Hematopoietic multipotent progenitor cell (in vitro differentiated cells): ENCODE measurements at places on chromosomes 6 and 20.

GRCh38 chr20:48047447-48047846 lies 262.2 kb upstream of the SULF2 start:
- DNase-seq: no peak

GRCh38 chr6:68237205-68237604 lies 397.9 kb upstream of the ADGRB3 start:
- DNase-seq: no peak

DNA sequence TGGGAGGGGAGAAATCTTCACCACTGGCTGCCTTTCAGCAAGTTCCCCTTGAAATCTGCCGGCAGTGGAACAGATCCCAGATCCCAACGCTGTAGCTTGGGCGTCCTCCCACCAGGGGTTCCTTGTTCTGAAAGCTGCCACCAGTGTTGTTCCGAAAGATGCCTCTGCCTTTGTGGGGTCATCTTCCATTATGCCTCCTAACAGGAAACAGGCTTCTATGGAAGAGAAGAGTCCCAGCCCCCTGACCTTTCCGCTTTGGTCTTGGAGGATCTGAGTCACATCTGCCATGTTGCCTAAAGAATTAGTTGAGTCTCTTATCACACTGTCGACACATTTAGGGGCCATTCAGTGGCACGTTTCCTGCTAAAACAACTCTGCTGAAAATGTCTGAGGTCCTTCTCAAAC lies 57.5 kb upstream of the NFATC2 start:
- DNase-seq: no peak

- DNase-seq: peak; percentile 83
Observed at GRCh38 chr6:25882051-25882496, 8.0 kb upstream of the SLC17A3 start.

GRCh38 chr20:8489094-8489883 lies 357.2 kb downstream of the PLCB1 start:
- DNase-seq: no peak

DNA sequence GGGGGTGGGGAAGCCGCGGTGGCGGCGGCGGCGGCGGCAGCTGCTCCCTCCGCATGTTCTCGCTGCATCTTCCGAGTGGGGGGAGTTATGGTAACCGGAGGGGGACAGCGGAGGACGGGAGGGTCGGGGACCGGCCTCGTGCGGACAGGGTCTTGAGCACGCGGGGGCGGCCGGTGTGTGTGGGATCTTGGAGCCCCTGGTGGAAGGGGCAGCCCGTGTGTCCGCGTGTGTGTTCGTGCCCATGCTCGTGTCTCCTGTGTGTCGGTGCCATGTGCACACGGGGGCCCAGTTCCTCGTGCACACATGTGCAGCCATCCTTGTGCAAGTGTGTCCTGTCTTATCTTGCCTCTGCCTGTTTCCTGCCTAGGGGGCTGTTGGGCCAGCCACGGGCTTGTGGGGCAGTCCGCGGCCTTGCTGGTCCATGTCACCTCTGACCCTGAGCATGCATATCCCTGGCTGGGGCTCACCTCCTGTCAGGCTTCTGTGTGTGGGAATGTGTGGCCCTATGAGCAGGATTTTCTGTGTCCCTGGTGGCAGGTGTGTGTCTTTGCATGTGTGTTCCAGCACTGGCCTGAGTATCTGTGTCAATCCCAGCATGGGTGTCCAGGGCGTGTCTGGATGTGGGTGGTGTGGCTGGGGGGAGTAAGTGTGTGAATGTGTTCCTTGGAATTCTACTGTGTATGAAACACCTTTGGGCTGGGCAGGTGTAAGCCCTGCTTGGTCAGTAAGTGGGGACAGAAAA lies 8.5 kb downstream of the SYNGAP1 start:
- DNase-seq: peak; percentile 41

DNA sequence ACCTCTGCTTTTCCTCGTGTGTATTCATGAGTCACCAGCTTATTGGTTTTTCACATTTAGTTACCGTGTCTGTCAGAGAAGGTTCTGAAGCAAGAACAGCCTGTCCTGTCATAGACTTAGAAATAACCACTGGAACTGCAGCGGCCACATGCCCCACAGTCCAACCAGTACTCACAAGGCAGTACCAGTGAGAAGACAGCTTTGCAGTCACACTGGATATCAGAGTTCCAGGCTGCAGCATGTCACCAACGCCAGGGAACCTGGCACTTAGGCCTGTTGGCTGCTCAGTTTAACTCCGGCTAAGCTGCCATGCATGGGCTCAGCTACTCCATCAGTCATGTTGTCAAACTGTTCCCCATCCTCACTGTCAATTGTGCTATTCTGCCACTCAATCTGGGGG lies 40.1 kb downstream of the ADNP start:
- DNase-seq: no peak

GRCh38 chr6:126919947-126920346 lies 198.5 kb upstream of the RSPO3 start:
- no peak for DNase-seq

GRCh38 chr6:78942446-78942845 lies 75.1 kb downstream of the IRAK1BP1 start:
- DNase-seq: no peak
